ENCODE measurements at places on chromosomes 13 and 19.

DNA sequence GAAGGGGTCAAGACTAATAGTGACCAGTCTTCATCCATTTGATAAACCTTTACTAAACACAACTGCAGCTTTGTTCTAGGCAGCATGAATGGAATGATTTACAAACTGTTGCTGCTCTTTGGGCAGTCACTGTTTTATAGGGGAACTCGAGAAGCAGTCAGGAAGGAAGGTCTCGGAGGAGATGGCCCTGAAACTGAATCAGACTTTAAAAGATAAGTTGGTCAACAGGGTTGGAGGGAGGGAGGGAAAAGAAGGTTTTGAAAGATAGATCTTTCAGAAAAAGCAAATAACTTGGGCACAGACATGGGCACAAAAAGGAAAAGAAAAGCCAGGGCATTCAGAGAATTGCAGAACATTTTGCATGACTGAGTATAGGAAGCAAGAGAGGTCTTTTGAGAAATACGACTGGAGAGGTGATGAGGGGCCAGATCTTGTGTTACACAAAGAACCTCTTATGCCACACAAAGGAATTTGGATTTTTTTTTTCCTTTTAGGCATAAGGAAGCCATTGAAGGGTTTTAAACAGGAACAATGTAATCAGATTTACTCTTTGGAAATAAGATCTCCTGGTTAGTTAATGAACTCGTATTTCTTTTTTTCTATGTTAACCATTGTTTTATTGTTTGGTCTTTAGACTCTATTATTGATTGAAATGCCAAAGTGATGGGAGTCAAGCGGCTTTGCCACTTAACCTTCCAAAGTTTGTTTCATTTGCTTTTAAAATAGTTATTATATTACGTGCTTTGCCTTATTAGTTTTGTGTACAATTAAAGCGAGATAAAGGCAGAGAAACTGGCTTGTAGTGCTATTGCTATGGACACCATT, 37.5 kb upstream of the SACS start:
- DNase-seq: no peak

DNA sequence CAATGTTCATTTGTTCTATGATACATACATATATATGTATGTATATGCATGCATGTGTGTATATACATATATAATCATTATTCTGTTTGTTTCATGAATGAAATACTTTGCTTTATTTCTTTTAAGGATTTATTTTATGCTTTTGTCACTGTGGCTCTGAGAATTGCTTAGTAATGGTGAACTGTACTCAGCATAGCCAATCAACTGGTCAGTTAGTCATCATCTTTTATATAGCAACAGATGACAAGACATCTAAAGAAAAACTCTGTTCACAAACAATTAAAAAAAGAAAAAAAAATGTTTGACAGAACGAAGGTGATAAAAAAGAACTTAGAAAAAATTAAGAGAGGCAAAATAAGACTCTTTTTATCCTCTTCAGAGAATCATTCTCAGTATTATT, 1440.3 kb downstream of the PCDH9 start:
- no peak for DNase-seq

DNA sequence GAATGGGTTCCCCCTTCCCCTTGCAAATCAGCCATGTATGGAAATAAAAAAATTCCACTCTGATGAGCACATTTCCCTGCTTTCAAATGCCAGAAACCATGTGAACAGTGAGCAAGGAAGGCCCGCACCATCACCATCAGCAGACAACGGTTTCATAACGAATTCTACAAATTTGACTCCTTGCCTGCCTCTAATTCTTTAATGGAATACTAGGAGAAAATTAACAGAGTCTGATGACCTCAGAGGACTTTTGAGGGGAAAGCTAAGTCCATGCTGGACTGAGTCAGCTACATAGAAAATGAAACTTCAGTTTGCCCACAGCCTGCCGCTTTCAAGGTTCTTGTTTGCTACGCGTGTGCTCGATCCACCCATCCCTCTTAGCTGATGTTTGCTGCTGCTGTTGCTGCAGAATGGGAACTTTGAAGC, 46.7 kb upstream of the KL start:
- no peak for DNase-seq

DNA sequence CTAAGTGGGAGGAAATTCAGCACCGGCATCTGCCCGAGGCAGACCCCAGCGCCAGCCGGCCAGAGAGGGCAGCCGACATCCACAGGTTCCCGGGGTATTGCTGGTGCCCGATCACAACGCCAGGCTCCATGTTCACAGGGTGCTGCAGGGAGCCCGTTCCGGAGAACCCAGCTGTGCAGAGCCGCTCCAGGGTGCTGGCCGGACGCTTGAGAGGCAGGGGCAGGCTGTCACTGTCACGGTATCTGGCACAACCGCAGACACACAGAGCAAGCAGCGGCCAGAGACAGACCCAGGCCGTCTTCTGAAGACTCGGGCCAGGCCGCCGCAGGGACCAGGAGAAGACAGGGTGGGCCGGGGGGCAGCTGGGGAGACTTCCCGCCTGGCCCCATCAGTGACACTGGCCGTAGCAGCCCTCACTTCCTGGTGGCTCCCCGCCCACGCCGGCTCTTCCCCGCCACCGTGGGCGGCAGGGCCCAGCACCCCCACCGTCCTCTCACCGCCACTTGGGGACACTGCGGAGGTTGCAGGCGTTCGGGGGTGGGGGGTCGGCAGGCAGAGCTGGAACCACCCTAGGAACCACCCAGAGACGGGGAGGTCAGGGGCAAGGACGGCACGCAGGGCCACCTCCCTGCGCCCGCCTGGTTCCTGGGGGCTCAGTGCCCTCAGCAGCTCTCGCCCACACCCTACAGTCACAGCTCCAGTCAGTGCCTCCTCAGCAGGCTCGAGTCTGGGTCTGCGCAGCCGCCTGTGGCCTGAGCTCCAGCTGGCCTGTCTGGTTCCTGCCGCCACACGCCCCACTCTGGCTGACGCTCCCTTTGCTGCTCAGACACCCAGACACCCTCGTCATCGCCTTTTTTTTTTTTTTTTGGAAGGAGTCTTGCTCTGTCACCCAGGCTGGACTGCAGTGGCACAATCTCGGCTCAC, 3.8 kb downstream of the RNF126 start:
- no peak for DNase-seq

Measured in SW480 (cell line).